ENCODE measurements at places on chromosomes 13 and 19. TPM values are rescaled to one million over a fixed set of nuclear protein-coding genes. Genes with fewer than 3 reads are reported as not detected.

DNA sequence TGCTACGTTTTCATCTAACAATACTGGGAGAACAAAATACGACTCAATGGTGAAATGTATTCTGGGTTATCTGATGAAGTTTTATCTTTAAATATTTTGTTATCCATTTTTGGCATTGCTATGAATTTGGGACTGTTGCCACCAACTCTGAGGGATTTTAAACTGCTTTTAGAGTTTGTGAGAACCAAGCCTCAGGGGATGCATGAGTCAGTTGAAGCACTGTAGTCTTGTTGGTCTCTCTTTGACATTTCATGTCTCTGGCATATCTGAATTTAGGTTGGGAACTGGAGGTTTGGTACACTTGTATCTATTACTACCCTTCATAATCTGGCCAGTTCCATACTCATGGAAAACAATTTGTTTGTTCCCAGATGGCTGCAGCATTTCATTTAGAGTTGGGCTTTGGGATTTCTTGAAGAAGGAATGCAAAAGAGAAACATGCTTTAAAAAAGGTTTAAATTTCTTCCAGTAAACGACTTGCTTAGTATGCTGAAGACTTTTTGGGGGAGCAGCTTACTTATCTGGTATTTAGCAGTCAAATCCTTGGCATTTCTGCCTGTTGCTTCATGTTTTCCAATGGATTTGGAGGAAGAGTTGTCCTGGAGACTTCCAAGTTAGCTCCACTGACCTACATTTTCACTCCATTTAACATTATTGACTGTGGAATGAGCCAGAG is 28.9 kb downstream of the ARHGEF7 start:
- no peak for DNase-seq

- DNase-seq = no peak
Observed at GRCh38 chr13:25196971-25197370, 24.9 kb upstream of the AMER2 start.

GRCh38 chr13:94343243-94343585 is 136.3 kb downstream of the DCT start:
- no peak for DNase-seq

GRCh38 chr19:33055718-33056117 is 9.0 kb downstream of the RHPN2 start:
- no peak for DNase-seq

GRCh38 chr13:41696163-41697003 is 239.0 kb downstream of the RGCC start:
- DNase-seq = no peak

- no peak for DNase-seq
Observed at GRCh38 chr19:42378225-42379215, 11.6 kb downstream of the CNFN start.

- no peak for DNase-seq
Observed at GRCh38 chr13:39655041-39655568, 357 bp upstream of the COG6 start.

DNA sequence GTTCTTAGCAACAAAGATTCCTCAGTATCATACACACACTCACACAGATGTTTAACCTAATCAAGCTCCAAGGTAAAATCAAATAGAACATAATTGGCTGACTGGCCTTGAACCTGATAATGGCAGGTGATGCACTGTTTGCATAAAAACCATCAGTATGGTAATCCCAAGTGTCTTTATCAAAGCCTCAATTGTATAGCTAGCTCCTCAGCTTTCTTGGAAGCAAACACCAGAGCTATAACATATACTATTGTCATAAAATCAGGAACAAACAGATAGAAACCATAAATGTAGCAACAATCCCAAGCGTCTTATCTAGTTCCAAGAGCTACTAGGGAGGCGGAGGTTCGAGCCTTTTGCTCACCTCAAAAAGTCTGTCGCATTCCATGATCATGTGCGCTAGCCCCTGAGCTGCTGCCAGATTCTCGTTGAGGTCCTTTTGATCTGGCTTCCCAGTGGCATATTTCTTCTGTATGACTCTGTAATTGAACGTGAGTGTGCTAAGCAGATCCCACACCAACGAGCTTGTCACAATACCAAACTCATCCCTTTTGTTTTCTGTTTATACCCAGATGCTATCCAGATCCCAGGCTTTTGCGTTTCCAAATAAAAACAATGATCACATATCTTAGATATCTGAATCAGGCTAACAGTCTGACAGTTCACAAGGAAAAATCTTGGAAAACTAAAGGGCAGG is 95.3 kb downstream of the KL start:
- no peak for DNase-seq

DNA sequence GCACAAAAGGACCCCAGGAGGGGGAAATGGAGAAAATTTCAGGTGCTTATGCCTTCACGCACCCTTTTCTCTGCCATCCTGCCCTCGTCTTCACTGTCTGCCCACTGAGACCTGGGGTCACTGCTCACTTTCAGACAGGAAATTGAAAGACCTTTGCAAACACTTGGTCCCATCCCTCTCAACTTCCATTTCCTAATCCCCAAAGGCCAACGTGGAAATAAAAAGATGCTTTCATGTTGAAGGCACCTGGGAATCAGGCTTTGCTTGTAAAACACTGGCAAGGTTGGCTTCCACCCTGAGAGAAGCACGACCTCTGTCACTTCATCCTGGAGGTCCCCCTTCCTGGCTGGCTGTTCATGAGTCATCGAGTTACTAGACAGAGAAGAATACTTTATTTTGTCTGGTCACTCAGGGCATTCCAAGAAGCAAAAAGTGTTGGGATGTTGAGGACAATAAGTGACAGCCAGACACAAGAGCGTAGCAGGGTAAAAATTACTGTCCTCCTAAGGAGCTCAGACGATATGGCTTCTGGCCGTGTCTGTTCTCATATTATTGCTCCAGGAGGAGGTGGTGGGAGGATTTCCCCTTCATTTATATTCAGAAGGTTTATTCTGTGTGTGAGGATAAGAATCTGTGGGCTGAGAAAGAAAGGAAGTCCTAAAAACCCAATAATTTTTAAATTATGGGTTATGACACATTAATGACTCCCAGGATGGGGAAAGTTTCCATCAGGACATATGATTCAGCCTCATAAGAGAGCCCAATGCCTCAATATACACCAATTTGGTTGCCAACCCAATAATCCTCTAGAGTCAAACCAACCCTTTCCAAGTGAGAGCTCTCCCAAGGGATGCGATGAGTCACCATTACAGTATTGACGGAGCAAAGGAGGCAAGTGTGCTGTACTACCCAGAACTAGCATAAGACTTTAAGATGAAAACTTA is 409.0 kb downstream of the COG6 start:
- DNase-seq = no peak

DNA sequence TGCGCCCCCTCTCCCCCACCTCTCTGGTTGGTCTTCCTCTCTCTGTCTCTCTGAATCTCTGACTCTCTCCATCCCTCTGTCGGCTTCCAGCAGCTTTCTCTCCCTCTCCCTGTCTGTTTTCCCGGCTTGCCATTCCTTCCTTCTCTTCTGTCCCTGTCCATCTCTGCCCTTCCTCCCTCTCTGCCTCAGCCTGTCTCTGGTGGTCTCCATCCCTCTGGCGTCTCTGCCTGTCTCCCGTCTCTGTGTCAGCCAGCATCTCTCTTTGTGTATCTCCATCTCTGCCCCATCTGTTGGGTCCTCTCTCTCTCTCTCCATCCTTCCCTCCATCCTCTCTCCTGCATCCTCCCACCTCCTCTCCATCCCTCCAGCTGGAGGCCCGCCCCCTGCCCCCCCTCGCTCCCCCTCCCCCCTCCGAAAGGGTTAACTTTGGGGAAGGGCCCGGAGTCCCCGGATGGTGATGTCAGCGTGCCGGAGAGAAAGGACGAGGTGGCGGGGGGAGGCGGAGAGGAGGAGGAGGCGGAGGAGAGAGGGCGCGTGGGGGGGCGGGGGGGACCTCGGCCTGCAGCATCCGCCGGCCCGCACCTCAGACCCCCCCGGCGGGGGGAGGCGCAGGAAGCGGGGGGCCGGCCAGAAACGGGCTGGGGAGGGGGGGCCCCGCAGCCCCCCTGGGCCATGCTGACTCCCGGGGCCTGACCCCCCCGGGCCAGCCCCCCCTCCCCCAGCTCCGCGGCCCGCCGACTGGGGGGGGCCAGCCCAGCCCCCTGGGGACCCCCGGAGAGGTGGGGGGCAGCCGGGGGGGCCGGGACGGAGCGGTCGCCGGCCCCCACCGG is at the start of gene BRSK1:
BRSK1 (plus strand) TSS at position 450 of the 830 bp plus-strand sequence. CDS start 446 bp downstream, outside the sequence.
- no peak for DNase-seq

DNA sequence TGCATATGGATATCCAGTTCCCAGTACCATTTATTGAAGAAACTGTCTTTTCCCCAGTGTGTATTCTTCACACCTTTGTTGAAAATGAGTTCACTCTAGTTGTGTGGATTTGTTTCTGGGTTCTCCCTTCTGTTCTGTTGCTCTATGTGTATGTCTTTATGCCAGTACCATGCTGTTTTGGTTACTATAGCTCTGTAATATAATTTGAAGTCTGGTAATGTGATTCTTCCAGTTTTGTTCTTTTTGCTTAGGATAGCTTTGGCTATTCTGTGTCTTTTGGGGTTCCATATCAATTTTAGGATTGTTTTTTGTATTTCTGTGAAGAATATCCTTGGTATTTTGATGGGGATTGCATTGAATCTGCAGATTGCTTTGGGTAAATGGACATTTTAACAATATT is 35.2 kb downstream of the ZNF136 start:
- no peak for DNase-seq

GRCh38 chr13:111304603-111305289 is 15.7 kb upstream of the TEX29 start:
- no peak for DNase-seq

DNA sequence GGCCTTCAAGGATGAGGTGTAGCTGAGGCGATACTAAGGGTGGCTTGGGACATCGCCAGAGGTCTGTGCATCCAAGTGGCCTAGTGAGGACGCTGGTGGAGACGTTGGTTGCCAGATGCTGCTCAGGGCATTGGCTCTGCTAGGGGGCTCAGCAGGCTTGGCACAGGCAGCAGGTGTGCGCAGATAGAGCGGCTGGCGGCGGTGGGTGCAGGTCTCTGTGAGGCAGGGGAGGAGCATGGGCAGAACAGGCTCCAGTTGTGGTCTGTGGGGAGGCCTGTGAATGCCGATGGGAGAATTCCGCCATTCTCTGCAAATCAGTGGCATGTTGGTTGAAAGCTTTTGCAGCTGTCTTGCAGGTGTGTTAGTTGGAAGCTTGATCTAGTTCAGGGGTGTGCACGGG is 21.2 kb downstream of the PRAM1 start:
- DNase-seq = no peak

GRCh38 chr13:113907635-113908617 is 44.0 kb upstream of the GAS6 start:
- DNase-seq = peak; percentile 44

GRCh38 chr19:9151367-9151766 is 11.2 kb downstream of the ZNF317 start:
- DNase-seq = no peak

DNA sequence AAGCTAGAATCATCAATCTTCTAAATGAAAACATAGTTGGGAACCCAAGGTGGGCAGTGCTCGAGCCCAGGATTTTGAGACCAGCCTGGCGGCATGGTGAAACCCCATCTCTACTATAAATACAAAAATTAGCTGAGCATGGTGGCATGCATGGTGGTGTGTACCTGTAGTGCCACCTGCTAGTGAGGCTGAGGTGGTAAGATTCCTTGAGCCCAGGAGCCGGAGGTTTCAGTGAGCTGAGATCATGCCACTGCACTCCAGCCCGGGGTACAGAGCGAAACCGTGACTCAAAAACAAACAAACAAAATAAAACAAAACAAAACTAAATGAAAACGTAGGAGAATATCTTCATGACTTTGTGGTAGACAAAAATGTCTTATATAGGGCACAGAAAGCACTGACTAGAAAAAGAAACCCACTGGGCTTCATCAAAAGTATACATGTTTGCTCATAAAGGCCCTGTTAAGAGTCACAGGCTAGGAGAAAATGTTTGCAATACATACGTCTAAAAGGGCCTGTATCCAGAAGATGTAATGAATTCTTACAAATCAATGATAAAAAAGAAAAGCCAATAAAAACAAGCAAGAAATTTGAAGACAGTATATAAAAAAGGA is 353.6 kb downstream of the FGF9 start:
- no peak for DNase-seq

DNA sequence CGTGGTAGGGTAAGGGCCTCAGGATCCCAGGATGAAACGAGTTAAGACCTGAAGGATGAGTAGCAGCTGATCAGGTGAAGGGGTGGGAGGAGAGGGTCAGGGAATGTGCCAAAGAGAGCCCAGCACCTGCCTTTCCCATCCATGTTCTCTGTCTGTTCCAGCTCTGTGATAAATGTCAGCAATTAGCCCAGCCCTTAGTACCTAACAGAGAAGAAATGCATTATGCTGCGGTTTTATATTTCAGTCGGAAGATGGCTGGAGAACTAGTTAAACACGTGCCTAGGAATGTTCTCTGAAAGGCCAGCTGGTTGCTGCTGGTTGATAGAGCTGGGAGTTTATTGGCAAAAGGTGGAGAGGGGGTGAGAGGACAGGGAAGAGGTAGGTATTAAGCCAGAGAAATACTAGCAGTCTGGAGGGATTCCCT is 268.2 kb downstream of the SHISA2 start:
- no peak for DNase-seq

DNA sequence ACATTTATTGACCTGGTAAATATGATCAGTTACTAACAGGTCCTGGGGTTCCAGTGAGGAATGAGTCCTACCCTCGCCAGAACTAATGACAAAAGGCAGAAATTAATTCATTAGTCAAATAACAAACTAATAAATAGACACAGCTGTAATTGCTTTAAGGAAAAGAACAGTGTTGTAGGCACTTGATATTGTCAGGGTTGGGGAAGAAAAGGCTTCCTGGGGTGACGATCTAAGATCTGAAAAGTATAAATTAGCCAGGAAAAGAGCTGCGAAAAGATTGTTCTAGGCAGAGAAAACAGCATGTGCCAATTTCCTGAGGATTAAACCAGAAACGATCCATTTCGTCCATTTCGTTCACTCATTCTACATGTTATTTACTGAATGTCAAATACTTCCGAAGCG is 670 bp upstream of the CHAF1A start:
- no peak for DNase-seq

- DNase-seq = no peak
Observed at GRCh38 chr19:10452726-10453618, 32.6 kb downstream of the PDE4A start.

The LYPD5 gene
- total RNA-seq = 5.9 TPM

The ATP4A gene
- total RNA-seq = not detected

The FGF21 gene
- not detected for total RNA-seq

The URAD gene
- not detected for total RNA-seq

The LRRC63 gene
- 0.83 TPM for total RNA-seq

The GRIN3B gene
- total RNA-seq = not detected

The C19orf44 gene
- 5.2 TPM for total RNA-seq

The OLFM4 gene
- 0.47 TPM for total RNA-seq
